ENCODE measurements at places on chromosomes 2 and 18. TPM values are rescaled to one million over a fixed set of nuclear protein-coding genes. Genes with fewer than 3 reads are reported as not detected.

The CHRNG gene
- not detected for total RNA-seq

The KLF11 gene
- 21.8 TPM for total RNA-seq

The CRACDL gene
- total RNA-seq: 28.3 TPM

The SERPINB12 gene
- not detected for total RNA-seq

The LHCGR gene
- total RNA-seq: 0.12 TPM

The KYNU gene
- 18.7 TPM for total RNA-seq

The SCYGR4 gene
- not detected for total RNA-seq

The HAUS1 gene
- total RNA-seq: 17.2 TPM

The SIX3 gene
- not detected for total RNA-seq

DNA sequence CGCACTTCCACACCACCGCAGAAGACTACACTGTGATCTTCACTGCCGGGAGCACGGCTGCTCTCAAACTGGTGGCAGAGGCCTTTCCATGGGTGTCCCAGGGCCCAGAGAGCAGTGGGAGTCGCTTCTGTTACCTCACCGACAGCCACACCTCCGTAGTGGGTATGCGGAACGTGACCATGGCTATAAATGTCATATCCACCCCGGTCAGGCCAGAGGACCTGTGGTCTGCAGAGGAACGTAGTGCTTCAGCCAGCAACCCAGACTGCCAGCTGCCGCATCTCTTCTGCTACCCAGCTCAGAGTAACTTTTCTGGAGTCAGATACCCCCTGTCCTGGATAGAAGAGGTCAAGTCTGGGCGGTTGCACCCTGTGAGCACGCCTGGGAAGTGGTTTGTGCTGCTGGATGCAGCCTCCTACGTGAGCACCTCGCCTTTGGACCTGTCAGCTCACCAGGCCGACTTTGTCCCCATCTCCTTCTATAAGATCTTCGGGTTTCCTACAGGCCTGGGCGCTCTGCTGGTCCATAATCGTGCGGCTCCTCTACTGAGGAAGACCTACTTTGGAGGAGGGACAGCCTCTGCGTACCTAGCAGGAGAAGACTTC lies 12.5 kb downstream of the MOCOS start:
- H3K27ac ChIP-seq: no peak overlapping the region
- no peaks in the 10 kb centered on the region for H3K36me3 ChIP-seq
- DNase-seq: no peak
- H3K4me3 ChIP-seq: no peak overlapping the region

DNA sequence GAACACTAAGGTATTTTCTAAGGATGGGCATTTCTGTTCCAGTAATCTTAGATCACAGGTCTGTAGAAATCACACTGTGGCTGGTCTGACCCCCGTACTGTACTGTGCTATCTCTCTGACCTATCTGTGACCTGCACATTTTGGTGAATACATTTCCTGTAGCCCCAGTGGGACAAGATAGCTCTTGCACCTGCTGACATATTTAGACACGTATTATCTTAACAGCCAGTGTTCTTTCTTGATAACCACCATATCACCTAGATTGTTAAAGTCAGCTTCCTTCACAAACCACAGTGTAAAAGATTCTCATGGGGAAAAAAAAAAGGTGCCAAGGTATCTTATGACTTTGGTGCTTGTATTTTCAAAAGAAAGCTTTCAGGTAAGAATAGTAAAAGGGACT lies 39.8 kb upstream of the TMEM247 start:
- no peak for DNase-seq
- no peaks in the 10 kb centered on the region for H3K4me1 ChIP-seq
- H3K4me3 ChIP-seq: no peak overlapping the region
- H3K27ac ChIP-seq: no peak overlapping the region
- H3K27me3 ChIP-seq: no peaks in the 10 kb centered on the region

- no peaks in the 10 kb centered on the region for H3K4me1 ChIP-seq
- no peak overlapping the region for H3K4me3 ChIP-seq
- no peak overlapping the region for H3K27ac ChIP-seq
- DNase-seq: no peak
- no peaks in the 10 kb centered on the region for H3K36me3 ChIP-seq
These were observed 317.6 kb downstream of the LNPK start for GRCh38 chr2:175684466-175684865.

- DNase-seq: no peak
- H3K36me3 ChIP-seq: no peaks in the 10 kb centered on the region
- H3K27ac ChIP-seq: no peak overlapping the region
- H3K4me1 ChIP-seq: no peaks in the 10 kb centered on the region
- no peaks in the 10 kb centered on the region for H3K27me3 ChIP-seq
- no peak overlapping the region for H3K4me3 ChIP-seq
These were observed 832.8 kb upstream of the ID2 start for GRCh38 chr2:7849027-7849426.

GRCh38 chr2:70141212-70141901 lies 49.5 kb downstream of the C2orf42 start:
- peak; percentile 79 for DNase-seq
- peak overlapping the region; percentile 99 for H3K27ac ChIP-seq
- H3K27me3 ChIP-seq: no peaks in the 10 kb centered on the region
- H3K4me3 ChIP-seq: peak overlapping the region; percentile 55
- H3K36me3 ChIP-seq: no peaks in the 10 kb centered on the region

DNA sequence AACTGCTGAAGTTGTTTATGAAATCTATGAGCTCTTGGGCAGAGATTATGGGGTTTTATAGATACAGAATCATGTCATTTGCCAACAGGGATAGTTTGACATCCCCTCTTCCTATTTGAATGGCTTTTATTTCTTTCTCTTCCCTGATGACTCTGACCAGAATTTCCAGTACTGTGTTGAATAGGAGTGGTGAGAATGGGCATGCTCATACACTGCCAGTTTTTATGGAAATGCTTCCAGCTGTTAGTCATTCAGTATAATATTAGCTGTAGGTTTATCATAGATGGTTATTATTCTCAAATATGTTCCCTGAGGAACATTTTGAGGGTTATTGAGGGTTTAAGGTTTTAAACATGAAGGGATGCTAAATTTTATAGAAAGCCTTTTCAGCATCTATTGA lies 121.2 kb downstream of the NR4A2 start:
- H3K36me3 ChIP-seq: no peaks in the 10 kb centered on the region
- no peak overlapping the region for H3K4me3 ChIP-seq
- no peak for DNase-seq

- peaks cover 4% of the 10 kb centered on the region for H3K4me1 ChIP-seq
- H3K27me3 ChIP-seq: no peaks in the 10 kb centered on the region
- H3K4me3 ChIP-seq: no peak overlapping the region
- no peak for DNase-seq
- H3K36me3 ChIP-seq: no peaks in the 10 kb centered on the region
These were observed 125.1 kb downstream of the ATL2 start for GRCh38 chr2:38251940-38252339.

- no peak for DNase-seq
- no peak overlapping the region for H3K27ac ChIP-seq
- H3K4me1 ChIP-seq: no peaks in the 10 kb centered on the region
- H3K27me3 ChIP-seq: no peaks in the 10 kb centered on the region
These were observed 126.2 kb downstream of the FSHR start for GRCh38 chr2:49028101-49028500.

GRCh38 chr2:203043226-203043625 lies 28.6 kb downstream of the NBEAL1 start:
- no peak for DNase-seq
- no peaks in the 10 kb centered on the region for H3K4me1 ChIP-seq
- no peaks in the 10 kb centered on the region for H3K27me3 ChIP-seq

DNA sequence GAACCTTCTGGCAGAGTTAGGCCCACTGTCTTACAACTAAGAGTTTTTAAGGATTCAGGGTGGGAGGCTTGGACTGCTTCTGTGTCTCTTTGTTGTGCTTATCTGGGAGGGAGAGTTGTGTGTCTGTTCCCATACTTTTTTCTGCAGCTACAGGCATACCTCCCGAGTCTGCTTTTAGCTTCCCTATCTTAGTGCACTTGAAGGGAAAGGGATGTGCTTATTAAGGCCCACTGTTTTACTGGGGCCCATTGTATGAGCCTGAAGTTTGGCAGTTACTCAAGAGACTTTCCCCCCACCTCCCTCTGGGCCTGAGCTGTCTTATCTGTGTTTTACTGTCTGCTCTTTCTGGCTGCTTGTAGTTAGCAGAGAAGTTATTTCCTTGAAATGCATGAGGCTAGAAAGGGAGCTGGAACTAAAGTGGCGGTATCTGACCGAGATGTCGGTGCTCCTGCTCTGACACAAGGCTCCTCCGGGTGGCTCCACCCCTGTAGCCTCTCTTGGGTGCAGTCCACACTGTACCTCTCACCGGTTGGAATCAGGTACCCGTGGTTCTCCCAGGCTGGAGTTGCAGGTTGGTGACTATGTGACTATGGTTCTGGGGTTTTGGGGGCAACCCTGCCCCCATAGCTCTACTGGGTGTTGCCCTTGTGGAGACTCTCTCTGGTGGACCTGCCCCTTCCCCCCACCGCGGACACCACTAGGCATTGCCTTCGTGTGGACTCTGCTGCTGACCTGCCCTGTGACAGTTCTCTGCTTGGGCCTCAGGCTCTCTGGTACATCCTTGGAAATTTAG lies 12.9 kb downstream of the UBR3 start:
- H3K4me1 ChIP-seq: peaks cover 7% of the 10 kb centered on the region
- peak; percentile 71 for DNase-seq
- H3K36me3 ChIP-seq: no peaks in the 10 kb centered on the region
- no peak overlapping the region for H3K4me3 ChIP-seq
- no peak overlapping the region for H3K27ac ChIP-seq

DNA sequence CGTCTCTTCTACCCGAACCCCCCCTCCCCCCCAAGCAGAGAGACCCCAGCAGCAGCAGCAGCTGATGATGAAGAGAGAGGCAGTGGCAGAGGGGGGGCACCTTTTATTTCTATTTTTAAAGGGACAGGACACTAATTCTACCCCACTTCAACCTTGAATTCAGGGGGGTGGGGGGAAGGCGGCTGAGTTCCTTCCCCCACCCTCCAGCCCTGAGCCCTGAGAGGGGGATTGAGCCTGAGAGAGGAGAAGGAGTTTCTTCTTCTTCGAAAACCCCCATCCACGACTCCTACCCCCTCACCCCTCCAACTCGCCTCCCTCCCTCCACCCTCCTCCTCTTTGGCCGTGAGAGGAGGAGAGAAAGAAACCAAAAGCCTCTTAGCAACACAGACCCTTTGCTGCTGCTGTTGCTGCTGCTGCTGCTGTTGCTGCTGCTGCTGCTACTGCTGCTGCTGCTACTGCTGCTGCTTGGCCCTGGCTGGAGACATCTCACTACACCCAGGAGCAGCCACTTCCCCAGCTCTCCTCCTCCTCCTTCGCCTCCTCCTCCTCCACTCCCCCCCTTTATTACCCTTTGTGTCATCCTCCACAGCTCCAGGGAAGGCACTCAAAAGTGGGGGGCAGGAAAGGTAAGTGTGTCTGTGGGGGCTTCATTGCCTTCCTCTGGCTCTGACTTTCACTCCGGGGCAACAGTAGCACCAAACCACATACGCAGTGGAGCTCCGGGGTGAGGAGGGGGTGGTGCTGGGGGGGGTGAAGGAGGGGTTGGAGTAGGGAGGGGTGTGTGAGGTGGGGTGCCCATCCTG lies at the start of gene MBD5:
Gene MBD5 (plus strand): TSS at position 33 of the 803 bp plus-strand sequence.
- H3K27me3 ChIP-seq: no peaks in the 10 kb centered on the region
- peaks cover 3% of the 10 kb centered on the region for H3K36me3 ChIP-seq
- peak; percentile 82 for DNase-seq
- peak within 1 kb of the TSS; percentile 87 for H3K27ac ChIP-seq

DNA sequence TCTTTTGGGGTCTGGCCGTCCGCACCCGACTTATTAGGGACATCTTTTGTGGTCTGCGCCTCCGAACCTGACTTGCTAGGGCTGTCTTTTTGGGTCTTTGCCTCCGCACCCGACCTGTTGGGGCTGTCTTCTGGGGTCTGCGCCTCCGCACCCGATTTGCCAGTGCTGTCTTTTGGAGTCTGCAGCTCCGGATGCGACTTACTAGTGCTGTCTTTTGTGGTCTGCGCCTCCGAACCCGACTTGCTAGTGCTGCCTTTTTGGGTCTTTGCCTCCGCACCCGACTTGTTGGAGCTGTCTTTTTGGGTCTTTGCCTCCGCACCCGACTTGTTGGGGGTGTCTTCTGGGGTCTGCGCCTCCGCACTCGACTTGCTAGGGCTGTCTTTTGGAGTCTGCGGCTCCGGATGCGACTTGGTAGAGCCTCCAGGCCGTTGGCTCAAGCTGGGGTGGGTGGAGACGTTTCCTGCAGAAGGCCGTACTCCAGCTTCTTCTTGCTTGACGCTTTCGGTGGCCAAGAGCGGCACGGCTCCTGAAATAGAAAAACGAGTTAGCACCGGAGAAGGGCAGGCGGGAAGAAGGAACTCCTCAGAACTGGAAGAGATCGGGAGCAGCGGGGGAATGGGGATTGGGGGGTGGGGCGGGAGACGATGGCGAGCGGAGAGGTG lies 498 bp downstream of the TGOLN2 start:
- peak overlapping the region; percentile 80 for H3K4me3 ChIP-seq
- H3K27ac ChIP-seq: peak overlapping the region; percentile 95
- H3K27me3 ChIP-seq: no peaks in the 10 kb centered on the region
- H3K36me3 ChIP-seq: peaks cover 23% of the 10 kb centered on the region
- DNase-seq: peak; percentile 24

DNA sequence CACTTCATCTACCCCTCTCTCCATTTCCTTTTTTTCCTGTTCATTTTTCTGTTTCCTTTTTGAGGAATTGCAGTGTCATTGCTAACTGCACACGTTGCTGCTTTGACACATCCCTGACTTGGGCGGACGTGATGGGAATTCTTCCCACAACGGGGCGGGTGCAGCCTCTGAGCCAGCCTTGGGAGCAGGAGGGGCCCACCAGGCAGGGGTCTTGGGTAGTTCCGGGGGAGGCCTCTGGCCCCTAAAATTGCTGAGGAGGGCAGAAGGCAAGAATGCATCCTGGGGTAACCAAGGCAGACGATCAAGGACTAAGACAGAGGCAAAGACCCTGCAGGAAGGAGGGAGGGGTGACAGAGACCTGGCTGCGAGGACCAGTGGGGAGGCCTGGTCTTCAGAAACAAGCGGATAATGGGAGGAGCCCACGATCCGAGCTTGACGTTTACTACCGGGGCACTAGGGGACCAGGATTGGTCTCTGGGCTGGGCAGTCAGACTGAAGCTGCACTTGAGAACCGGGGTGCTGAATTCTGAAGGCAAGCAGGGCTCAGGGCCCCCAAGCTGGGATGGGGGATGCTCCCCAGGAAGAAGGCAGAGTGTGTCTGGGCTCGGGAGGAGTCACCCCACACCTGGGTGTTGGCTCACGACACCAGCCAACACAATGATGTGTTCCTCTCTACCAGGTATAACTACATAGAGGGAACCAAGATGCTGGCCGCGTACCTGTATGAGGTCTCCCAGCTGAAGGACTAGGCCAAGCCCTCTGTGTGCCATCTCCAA lies 14.8 kb upstream of the CNDP1 start:
- no peak overlapping the region for H3K4me3 ChIP-seq
- peaks cover 28% of the 10 kb centered on the region for H3K36me3 ChIP-seq
- no peaks in the 10 kb centered on the region for H3K4me1 ChIP-seq
- DNase-seq: no peak

- H3K27me3 ChIP-seq: no peaks in the 10 kb centered on the region
- no peak overlapping the region for H3K27ac ChIP-seq
- no peak overlapping the region for H3K4me3 ChIP-seq
- no peak for DNase-seq
- H3K4me1 ChIP-seq: no peaks in the 10 kb centered on the region
- no peaks in the 10 kb centered on the region for H3K36me3 ChIP-seq
These were observed 62.0 kb downstream of the MYL12B start for GRCh38 chr18:3323900-3324299.
